Activated naive CD8-positive, alpha-beta T cell treated with anti-CD3 and anti-CD28 coated beads, Interleukin-2, amount 50 U/mL, for 24 hours (primary cell): ENCODE measurements at places on chromosomes 12 and 14.

DNA sequence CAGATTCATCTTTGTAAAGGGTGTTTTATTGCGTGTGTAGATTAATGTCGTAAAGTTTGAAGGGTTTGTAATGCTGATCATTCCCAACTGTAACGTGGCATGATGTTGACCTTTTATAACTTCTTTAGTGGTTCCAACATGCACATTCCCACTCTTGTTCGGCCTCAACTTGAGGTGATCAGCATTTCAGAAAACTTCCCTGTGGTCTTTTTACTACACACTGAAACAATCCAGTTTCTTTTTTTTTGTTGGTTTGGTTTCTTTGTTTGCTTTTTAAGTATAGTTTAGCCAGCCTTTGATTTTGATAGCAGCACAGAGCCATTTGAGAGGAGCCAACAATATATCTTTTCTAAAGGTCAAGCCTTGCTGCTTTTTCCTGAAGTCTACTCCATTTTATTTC is 22.8 kb downstream of the UTP20 start:
- no peak for DNase-seq

DNA sequence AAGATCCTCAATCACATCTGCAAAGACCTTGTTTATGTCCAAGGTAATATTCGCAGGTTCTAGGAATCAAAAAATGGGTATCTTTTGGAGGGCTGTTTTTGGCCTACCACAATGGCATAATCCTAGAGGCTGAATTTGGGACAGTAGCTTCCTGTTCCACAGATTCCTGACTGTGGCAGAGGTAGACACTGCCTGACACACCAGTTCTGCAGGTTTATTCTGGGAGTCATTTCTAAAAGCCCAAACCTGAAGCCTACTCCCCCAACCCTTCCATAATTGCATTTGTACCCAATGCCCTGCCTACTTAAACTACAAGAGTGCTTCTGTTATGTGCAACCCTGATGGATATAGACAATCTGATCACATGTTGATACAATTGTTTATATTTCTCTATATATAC is 378.9 kb downstream of the PCNX1 start:
- DNase-seq = no peak

DNA sequence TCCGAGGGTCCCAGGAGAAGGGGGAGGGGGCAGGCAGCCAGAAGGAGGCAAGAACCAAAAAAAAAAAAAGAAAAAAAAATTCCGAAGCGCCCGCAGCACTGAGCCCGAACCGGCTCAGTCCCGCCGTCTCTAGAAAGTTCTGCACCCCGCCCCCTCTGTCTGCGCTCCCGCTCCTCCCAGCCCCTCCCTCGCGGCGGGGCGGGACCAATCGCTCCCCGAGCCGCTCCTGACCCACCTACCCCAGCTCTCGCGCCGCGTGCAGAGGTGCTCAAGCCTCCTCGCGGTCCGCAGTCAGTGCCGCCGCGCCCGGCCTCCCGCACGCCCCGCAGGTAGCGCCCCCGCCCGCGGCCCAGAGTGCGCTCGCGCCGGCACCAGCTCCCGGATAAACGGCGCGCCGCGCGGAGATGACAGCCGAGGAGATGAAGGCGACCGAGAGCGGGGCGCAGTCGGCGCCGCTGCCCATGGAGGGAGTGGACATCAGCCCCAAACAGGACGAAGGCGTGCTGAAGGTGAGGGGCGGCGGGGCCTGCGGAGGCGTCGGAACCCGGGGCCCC is at the start of gene FKBP4:
Gene FKBP4, plus strand, starts transcription at position 235 of the 554 bp plus-strand sequence. Its CDS starts 170 bp downstream, at position 405.
- DNase-seq = peak; percentile 90

DNA sequence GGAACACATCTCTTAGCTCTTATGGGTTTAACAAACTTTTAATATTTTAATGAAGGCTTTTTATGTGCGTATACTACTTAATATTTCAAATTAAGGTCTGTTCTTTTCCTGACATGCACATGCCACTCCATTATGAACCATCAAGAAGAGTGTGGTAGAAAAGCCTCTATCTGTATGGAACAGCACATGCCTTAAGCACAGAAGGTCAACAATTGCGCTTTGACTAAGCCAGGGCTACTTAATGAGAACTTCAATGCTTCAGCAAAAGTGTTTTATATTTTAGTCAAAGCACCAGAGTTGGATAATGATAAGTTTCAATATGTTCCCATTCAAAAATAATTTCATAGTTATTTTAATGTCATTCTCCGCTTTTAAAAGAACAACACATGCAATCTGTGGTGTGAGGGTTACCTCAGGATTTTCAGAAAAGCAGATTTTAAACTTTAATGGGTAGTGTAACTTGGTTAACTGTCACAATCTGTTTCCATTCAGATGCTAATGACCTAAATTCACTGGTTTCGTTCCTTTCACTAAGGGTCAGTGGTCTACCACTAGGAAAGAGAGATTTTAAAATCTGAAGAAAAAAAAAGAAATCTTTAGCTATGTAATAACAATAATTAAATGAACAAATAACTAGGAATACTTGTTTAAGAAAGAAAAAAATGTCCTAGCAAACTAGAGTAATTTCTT is 193.4 kb upstream of the NOVA1 start:
- no peak for DNase-seq
